ENCODE measurements at places on chromosomes 12 and 14. TPM values are rescaled to one million over a fixed set of nuclear protein-coding genes. Genes with fewer than 3 reads are reported as not detected.

- no peak overlapping the region for H3K4me3 ChIP-seq
- peaks cover 8% of the 10 kb centered on the region for H3K4me1 ChIP-seq
- H3K27me3 ChIP-seq = no peaks in the 10 kb centered on the region
- H3K36me3 ChIP-seq = peaks cover 33% of the 10 kb centered on the region
- DNase-seq = peak; percentile 27
These were observed 1.9 kb upstream of the LLPH start for GRCh38 chr12:66132408-66132807.

GRCh38 chr12:118059341-118060191 is 1.4 kb downstream of the WSB2 start:
- peak overlapping the region; percentile 98 for H3K27ac ChIP-seq
- peak overlapping the region; percentile 68 for H3K4me3 ChIP-seq
- no peaks in the 10 kb centered on the region for H3K27me3 ChIP-seq
- H3K36me3 ChIP-seq = no peaks in the 10 kb centered on the region

DNA sequence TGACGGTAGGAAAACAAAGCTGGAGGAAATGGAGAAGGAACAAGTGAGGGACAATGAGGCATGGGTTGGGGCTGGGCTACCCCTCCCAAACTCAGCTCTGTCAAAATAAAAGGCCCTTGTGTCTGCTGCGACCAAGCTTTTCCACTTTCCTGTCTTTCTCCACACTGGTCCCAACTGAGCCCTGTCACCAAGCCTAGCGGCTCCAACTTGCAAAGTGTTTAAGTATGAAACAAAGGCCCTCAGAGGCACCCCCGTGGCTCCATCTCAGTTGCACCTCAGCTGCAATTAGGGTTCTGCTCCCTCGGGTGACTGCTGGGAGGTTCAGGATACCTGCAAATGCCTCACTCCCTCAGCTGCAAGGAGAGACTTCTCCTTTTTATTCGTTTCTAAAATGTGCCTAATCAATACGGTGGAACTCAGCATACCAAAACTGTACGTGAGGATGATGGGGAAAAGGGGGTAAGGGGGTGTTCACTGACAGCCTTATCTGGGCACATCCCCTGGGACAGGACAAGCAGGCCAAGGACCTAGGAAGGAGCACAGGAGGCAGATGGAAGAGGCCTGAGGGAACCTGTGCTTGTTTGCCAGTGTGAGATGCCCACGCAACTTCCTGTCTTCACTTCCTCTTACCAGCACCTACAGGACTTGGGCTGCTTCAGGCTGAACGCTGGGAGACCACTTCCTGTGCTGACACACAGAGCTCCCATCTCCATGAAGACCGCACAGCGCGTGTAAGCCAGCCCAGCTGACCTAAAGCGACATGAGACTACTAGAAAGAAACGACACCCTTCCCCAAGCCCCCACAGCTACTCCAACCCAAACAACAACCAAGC is 8.9 kb downstream of the VAMP1 start:
- no peak overlapping the region for H3K4me3 ChIP-seq
- H3K36me3 ChIP-seq = no peaks in the 10 kb centered on the region
- H3K27me3 ChIP-seq = no peaks in the 10 kb centered on the region
- no peak overlapping the region for H3K27ac ChIP-seq

- no peaks in the 10 kb centered on the region for H3K4me1 ChIP-seq
- no peaks in the 10 kb centered on the region for H3K36me3 ChIP-seq
- H3K27me3 ChIP-seq = no peaks in the 10 kb centered on the region
- no peak for DNase-seq
- no peak overlapping the region for H3K4me3 ChIP-seq
These were observed 167.1 kb downstream of the PIK3C2G start for GRCh38 chr12:18428416-18428815.

KRR1 gene
- total RNA-seq = 161 TPM

BIN2 gene
- 0.39 TPM for total RNA-seq

DNA sequence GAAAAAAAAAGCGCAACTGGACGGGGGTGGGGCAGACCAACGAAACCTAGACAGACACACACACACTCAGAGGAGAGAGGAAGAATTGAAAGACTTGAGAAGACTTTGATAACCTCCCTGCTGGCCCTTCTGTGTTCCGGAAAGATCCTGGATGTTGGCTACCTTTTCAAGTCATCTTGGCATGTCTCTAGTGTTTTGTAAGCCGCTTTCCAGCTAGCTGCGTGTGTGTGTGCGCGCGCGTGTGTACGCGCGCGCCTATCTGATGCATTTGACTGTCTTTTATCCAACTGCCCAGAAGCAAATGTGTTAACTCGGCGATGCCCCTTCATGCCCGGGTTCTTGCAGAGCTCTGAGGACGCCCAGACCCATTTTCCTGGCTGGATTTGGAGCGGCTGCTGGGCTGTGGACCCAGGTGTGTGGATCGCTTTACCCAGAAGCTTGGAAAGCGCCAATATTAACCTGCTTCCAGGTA is 664 bp downstream of the LRFN5 start:
- peaks cover 9% of the 10 kb centered on the region for H3K4me1 ChIP-seq
- H3K4me3 ChIP-seq = peak overlapping the region; percentile 62

GRCh38 chr14:79064214-79064613 is 894.0 kb downstream of the NRXN3 start:
- H3K36me3 ChIP-seq = no peaks in the 10 kb centered on the region
- H3K4me1 ChIP-seq = no peaks in the 10 kb centered on the region
- no peaks in the 10 kb centered on the region for H3K27me3 ChIP-seq
- no peak for DNase-seq
- H3K27ac ChIP-seq = no peak overlapping the region

DNA sequence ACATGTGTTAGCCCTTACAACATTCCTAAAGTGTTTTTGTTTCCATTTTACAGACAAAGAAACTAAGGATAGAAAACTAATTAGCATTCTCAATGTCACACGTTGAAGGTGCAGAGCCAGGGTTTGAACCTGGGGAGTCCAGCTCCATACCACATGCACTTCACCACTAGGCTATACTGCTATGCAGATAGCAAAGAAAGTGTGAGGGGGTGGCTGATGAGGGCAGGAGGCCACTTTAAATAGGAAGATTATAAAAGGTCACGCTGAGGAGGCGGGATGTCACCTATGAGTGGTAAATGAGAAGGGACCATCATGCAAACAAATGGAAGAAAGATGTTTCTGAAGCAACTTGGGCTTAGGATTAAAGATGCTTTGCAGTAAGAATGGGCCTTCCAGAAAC is 213.9 kb downstream of the EGLN3 start:
- no peak for DNase-seq
- H3K27me3 ChIP-seq = no peaks in the 10 kb centered on the region
- no peak overlapping the region for H3K27ac ChIP-seq
- no peaks in the 10 kb centered on the region for H3K36me3 ChIP-seq

C3AR1 gene
- total RNA-seq = not detected

DNA sequence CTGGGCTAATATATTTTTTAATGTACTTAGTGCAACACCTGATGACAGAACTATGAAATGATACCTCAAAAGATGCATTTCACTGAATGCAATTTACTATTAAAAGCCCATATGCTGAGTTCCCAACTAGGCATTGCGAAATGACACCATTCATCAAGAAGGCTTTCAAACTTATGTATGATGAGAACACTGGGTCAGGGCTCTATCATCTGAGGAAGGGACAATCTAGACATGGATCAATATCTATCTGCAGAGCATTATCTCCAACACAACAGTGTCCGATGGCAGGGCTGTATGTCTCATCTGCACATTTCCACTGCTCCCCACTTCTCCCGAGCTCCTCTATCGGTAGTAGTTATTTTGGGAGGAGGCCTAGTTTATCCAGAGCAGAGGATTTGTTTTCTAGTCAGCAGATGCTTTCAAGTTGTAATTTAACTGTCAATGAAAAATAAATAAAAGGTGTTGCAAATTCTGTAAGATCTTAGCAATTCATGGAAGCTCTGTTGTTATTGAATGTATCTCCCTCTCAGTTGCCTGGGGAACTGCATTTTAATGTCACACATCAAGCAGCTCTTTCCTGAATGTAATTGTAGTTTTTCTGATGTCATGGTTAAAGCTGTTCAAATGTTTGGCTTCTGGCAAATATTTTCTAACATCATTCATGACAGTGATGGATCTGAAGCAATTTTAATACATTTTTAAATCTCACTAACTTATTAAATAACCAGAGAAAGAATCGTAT is 7.4 kb upstream of the GCH1 start:
- no peaks in the 10 kb centered on the region for H3K4me1 ChIP-seq
- no peak overlapping the region for H3K4me3 ChIP-seq
- H3K27me3 ChIP-seq = no peaks in the 10 kb centered on the region
- no peaks in the 10 kb centered on the region for H3K36me3 ChIP-seq

MYF6 gene
- total RNA-seq = not detected

DLGAP5 gene
- total RNA-seq = 48.7 TPM

DNA sequence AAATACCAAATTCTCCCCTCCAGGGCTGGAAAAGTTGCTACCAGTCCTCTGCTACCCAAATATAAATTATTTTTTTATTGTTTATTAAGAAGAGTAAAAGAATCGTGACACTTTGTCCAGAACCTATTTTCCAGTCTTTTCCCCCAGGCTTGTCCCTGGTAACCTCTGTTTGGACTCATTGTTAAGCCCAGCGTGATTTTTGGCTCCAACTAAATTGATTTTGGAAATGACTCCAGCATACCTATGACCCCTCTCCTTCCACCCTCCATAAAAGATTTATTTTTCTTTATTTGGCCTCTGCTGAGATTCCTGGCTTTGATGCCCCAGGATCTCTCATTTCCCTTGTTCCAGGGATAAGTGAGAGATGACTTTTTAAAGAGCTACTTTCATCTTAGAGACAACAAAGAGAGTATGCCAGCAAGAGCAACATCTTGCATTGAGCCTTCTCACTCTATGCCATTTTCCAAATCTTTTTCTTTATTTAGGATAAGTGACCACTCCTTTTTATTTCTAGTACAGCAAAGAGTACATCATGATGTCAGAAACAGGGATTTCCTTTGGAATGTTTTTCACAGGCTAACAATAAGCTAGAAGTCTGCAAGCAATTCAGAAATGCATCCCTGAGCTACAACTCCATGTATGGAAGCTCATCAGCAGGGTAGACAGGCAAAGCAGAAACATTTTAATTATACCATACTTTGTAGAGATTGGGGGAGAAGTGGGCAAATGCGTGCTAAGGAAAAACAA is 75.8 kb downstream of the DAD1 start:
- H3K27me3 ChIP-seq = 0 out of 2 replicates have a peak, but pooled peaks cover 1% of the 10 kb centered on the region
- H3K27ac ChIP-seq = no peak overlapping the region
- H3K4me1 ChIP-seq = no peaks in the 10 kb centered on the region

ABHD12B gene
- total RNA-seq = not detected

GRCh38 chr12:51820526-51821439 is 27.7 kb downstream of the FIGNL2 start:
- H3K27me3 ChIP-seq = no peaks in the 10 kb centered on the region
- no peak for DNase-seq
- H3K27ac ChIP-seq = peak overlapping the region; percentile 20

TAS2R20 gene
- total RNA-seq = 0.95 TPM

CLMN gene
- 34.9 TPM for total RNA-seq

SLC4A8 gene
- total RNA-seq = 18.8 TPM

GRCh38 chr14:28780843-28781820 is 14.5 kb downstream of the FOXG1 start:
- peaks cover 2% of the 10 kb centered on the region for H3K27me3 ChIP-seq
- H3K27ac ChIP-seq = no peak overlapping the region
- no peaks in the 10 kb centered on the region for H3K4me1 ChIP-seq
- H3K36me3 ChIP-seq = no peaks in the 10 kb centered on the region

- peaks cover 6% of the 10 kb centered on the region for H3K27me3 ChIP-seq
- DNase-seq = no peak
- no peaks in the 10 kb centered on the region for H3K4me1 ChIP-seq
- H3K36me3 ChIP-seq = no peaks in the 10 kb centered on the region
- H3K27ac ChIP-seq = no peak overlapping the region
These were observed 201.3 kb upstream of the RBM19 start for GRCh38 chr12:114167431-114167830.

GRCh38 chr12:122851820-122852219 is 16.6 kb downstream of the HIP1R start:
- H3K36me3 ChIP-seq = no peaks in the 10 kb centered on the region
- DNase-seq = no peak
- H3K27ac ChIP-seq = no peak overlapping the region
- no peaks in the 10 kb centered on the region for H3K4me1 ChIP-seq
- H3K27me3 ChIP-seq = no peaks in the 10 kb centered on the region

GRCh38 chr12:45745861-45746277 is 16.4 kb downstream of the ARID2 start:
- peaks cover 2% of the 10 kb centered on the region for H3K36me3 ChIP-seq
- no peak overlapping the region for H3K27ac ChIP-seq
- no peak overlapping the region for H3K4me3 ChIP-seq
- no peaks in the 10 kb centered on the region for H3K27me3 ChIP-seq
- no peaks in the 10 kb centered on the region for H3K4me1 ChIP-seq

GRCh38 chr14:50813544-50813863 is 17.5 kb downstream of the NIN start:
- no peaks in the 10 kb centered on the region for H3K4me1 ChIP-seq
- no peaks in the 10 kb centered on the region for H3K36me3 ChIP-seq
- no peak overlapping the region for H3K4me3 ChIP-seq
- no peak for DNase-seq
- H3K27me3 ChIP-seq = no peaks in the 10 kb centered on the region

DNA sequence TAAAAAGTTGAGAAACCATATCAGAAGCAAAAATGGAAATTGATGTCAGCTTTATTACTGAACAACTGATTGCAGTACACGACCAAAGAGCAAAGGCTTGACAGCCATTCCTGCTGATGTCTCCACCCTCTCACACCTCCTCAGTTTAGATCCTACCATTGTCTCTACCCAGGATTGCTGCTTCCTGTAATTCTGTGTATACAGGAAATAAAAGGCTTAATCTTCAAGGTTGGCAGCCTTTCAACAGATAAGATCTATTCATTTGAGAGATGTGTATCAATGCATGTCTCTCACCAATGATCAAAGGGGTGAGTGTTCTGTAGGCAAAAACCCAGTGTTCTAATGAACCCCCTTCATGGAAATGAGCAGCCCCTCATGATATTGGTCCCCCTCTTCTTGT is 27.0 kb downstream of the SLCO1C1 start:
- H3K4me3 ChIP-seq = no peak overlapping the region
- no peak overlapping the region for H3K27ac ChIP-seq
- no peaks in the 10 kb centered on the region for H3K4me1 ChIP-seq
- DNase-seq = no peak
- H3K27me3 ChIP-seq = no peaks in the 10 kb centered on the region
- no peaks in the 10 kb centered on the region for H3K36me3 ChIP-seq

GRCh38 chr12:65529106-65529505 is 250.6 kb downstream of the MSRB3 start:
- DNase-seq = no peak
- H3K27me3 ChIP-seq = no peaks in the 10 kb centered on the region
- no peak overlapping the region for H3K27ac ChIP-seq
- H3K4me3 ChIP-seq = no peak overlapping the region
- H3K4me1 ChIP-seq = peaks cover 22% of the 10 kb centered on the region

MYO1H gene
- total RNA-seq = not detected

- no peak overlapping the region for H3K4me3 ChIP-seq
- no peak overlapping the region for H3K27ac ChIP-seq
- no peaks in the 10 kb centered on the region for H3K4me1 ChIP-seq
- H3K36me3 ChIP-seq = no peaks in the 10 kb centered on the region
- DNase-seq = no peak
These were observed 770.0 kb downstream of the FLRT2 start for GRCh38 chr14:86299994-86300393.

STXBP6 gene
- not detected for total RNA-seq

- 0 out of 2 replicates have a peak overlapping the region, but pooled peaks have one; percentile 30 for H3K27ac ChIP-seq
- H3K4me1 ChIP-seq = peaks cover 12% of the 10 kb centered on the region
- H3K4me3 ChIP-seq = no peak overlapping the region
- no peak for DNase-seq
- H3K36me3 ChIP-seq = peaks cover 73% of the 10 kb centered on the region
These were observed 22.9 kb downstream of the PCBP2 start for GRCh38 chr12:53474819-53475218.
